Stimulated activated CD4-positive, alpha-beta T cell treated with anti-CD3 and anti-CD28 coated beads, Interleukin-4, amount 100 ng/mL, for 24 hours (primary cell): ENCODE measurements at places on chromosomes 3 and 15.

GRCh38 chr15:65154720-65155119 is 21.1 kb upstream of the PDCD7 start:
- no peak for DNase-seq

DNA sequence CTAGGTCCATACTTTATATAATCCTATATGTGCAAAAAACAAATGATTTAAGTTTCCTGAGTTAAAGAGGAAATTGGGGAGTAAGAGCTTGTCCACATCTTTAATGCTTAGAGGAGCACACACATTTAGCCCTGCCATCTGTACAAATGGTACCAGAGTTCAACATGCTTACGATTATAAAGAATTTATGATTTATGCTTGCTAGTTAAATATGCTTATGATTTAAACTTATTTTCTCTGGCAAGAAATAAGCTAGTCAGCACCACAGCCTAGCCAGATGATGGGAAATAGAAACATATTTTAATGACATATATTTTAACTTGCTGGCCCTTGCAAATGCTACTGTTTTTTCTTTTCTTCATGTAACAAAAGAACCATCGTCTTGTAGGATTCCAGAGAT is 48.3 kb downstream of the EIF4E3 start:
- DNase-seq: no peak

GRCh38 chr3:47476330-47476626 is 537 bp upstream of the SCAP start:
- no peak for DNase-seq

GRCh38 chr15:57343048-57343447 is 33.3 kb upstream of the CGNL1 start:
- no peak for DNase-seq

DNA sequence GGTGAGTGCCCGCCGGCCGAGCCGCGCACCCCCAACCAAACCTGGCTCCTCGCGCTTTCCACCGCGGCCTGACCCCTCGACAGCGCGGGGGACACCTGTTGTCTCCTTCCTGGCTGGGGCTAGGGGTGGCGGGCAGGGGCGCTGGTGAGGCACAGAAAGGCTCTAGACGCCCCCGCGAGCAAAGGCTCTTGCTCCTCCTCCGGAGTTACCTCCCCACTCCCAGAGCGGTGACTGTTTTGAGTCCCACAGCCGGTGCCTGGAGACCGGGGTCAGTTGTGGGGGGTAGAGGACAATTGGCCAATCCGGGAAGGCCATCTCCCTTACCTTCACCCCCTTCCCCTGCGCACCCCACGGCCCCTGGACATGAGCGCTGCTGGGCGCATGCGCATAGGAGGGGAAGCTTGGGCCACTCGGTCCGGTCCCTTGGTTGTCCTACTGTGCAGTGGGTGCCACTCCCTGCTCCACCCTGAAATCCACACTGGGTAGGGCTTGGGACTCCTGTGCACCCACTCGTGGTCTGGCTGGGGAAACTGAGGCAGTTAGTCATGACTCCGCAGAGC is 554 bp downstream of the CHST13 start:
- DNase-seq: no peak

DNA sequence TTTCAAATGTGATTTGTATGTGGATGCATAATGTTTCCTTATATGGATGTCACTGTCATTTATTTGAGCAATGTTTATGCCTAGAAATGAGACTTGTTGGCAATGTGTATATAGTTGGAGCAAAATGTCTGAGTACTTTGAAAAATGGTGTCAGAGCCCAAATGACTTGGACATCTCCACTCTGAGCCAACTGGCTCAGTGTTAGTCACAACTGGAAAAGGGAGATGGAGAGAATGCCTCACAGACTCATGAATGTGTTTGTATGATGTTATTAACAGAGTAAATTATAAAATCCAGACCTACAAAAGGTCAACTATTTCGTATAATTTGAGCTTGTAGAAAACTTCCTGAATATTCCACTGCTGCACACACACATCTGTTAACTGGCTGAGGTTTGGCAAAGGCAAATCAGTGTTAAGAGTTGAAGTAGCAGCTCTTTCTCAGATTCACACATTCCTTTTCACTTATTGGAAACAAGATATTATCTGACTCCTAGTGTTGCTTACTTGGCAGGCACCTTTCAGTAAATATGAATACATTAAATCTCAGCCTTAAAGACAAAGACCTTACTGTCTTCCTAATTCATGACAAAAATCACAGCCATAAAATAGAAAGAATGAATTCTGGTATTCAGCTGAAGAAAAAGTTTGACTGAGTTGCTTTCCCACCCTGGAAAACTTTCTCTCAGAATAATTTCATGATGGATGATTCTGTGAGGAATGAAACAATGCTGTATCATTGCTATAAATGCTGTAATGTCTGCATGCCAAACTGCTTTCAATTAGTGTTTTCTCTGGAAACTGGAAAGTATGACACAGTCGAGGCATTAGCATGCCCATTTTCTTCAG is 27.0 kb downstream of the ADIPOQ start:
- DNase-seq: no peak

- no peak for DNase-seq
Observed at GRCh38 chr3:138768125-138768524, 66.6 kb downstream of the PIK3CB start.

DNA sequence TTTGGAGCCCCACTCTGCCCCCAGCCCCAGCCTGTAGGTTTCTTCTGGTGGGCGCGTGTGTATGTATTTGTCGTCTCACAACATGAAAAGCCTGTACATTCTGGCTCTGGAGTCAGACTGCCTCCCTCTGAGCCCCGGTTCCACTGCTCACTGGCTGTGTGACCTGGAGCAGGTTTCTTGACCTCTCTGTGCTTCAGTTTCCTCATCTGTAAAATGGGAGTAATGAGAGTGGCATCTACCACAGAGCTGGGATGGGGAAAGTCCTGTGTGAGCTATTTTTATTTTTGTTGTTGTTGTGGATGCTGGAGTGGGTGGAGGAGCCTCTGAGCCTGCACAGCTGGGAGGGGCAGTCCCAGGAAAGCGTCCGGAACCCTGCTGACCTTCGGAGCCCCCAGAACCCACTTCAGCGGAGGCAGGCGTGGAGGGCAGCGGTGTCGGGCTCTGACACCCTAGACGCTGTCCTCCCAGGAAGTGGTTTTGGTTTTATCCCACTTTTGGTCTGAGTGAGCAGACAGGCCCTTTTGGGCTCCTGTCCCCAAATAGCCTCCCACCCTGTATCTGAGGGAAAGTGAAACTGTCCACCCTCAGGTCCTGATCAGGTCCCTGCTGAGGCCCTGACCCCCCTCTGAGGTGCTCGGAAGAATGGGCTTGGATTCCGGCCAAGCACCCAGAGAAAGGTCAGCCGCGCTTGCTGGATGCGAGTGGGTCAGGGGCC is 103.5 kb downstream of the CHSY1 start:
- DNase-seq: no peak

GRCh38 chr15:25478313-25478712 is 39.5 kb upstream of the UBE3A start:
- DNase-seq: no peak

DNA sequence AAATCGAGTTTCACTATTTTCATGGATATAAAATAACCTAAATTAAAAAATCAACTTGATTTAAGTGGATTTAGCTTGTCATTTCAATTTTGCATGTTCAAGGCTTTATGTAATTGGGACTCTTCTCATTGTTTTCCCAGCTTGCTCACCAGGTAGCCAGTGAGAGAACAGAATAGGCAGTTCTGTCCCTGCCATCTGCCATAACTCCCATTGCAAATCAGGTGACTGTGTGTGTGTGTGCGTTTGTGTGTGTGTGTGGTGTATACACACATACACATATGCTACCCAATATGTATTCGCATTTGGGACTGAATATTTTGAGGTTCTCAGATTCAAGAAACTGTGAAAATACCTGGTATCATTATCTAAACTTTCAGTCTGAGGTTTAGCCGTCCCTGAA is 1069.8 kb downstream of the IGSF11 start:
- DNase-seq: no peak

DNA sequence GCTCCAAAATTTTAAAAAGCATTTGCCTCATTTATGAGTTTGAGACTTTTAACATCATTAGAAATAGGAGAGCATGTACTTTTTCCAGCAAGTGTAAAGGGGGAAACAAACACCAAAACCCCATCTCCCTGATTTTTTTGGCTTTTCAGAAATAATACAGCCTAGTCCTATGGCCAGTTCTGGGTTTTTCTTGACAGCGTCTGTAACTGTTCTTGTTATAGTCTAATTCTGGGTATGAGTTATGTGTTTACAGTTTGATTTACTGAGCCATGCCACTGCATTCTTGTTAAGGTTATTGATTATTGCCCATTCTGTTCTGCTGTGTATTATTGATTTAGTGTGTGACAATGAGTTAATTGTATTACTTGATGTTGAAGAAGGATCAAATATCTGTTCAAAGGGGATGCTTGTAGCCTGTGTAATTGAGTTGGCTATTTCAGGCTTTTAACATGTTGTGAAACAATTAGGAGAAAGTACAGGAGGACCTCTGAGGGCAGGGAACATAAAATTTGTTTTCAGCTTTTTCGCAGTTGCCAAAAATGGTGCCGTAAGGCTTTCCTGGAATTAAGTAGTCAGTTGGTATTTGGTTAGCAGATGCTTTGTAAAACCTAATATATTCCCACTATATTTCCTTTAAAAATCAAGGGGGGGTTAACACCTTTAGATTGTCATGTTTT is 46.1 kb downstream of the MBNL1 start:
- no peak for DNase-seq

DNA sequence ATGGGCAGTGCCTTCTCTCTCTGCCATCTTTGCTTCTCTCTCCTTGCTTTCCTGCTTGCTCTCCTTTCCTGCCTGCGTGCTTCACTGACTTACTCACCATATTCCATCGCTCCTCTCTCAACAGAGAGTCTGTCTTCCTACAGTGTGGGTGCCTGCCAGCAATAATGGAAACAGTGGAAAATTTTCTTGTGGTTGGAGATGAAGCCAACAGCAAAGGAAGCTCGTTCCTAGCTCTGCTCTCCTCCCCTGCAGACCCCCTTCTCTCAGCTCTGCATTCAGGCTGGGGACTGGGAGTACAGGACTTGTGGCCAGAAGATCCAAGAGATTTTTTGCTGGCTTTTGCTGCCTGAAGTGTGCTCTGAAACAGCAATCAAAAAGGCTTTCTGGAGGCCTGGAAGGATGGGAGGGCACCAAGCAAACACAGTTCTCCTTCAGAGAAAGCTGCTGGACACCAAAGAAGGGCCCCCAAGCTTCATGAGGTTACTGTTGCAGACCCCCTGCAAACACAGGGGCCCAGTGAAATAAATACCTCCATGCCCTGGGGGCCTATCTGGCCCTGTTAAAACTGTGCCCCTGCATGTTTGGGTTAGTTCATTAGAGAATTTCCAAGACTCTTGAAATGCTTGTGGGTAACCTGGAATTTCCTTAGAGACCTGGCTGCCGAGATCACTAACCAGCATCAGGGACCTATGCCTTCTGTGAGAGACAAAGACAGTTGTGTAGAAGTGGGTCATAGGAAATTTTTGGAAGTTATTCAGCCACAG is 149.9 kb upstream of the RASGRP1 start:
- no peak for DNase-seq

DNA sequence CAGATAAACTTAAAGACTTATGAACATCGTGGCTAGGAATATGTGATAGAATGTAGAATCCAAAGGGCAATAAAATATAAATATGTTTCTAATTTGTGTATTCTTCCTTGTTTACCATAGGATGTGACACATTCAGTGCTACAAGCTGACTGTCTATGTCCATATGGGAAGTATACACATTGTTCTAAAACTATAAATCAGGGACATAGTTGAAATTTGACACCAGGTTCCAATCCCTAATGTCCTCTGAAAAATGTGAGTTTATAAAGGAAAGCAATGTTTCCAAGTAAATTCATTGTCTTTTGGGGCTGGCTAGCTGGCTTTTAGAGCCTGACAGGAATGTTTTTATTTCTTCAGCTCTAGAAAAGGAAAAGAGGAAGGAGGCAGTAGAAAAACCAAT is 273.6 kb downstream of the CNTN4 start:
- no peak for DNase-seq

GRCh38 chr3:43540624-43541023 is 81.2 kb downstream of the ANO10 start:
- DNase-seq: no peak

GRCh38 chr3:32347343-32348125 is 44.1 kb upstream of the CMTM7 start:
- no peak for DNase-seq

GRCh38 chr3:110806924-110807323 is 264.7 kb upstream of the NECTIN3 start:
- DNase-seq: no peak

GRCh38 chr15:63212050-63213004 is 22.9 kb downstream of the RAB8B start:
- DNase-seq: peak; percentile 28

- no peak for DNase-seq
Observed at GRCh38 chr15:52093539-52094510, 18.8 kb downstream of the BCL2L10 start.

GRCh38 chr15:40084650-40085049 is 24.0 kb downstream of the BMF start:
- no peak for DNase-seq

GRCh38 chr3:50342813-50343633 is 2.4 kb upstream of the RASSF1 start:
- no peak for DNase-seq

- DNase-seq: no peak
Observed at GRCh38 chr15:100806157-100806556, 73.5 kb upstream of the ALDH1A3 start.

- DNase-seq: no peak
Observed at GRCh38 chr3:20999661-21000060, 751.3 kb downstream of the ZNF385D start.

- no peak for DNase-seq
Observed at GRCh38 chr15:56102441-56102840, 109.0 kb upstream of the NEDD4 start.

- no peak for DNase-seq
Observed at GRCh38 chr15:101411085-101411484, 78.4 kb downstream of the PCSK6 start.

DNA sequence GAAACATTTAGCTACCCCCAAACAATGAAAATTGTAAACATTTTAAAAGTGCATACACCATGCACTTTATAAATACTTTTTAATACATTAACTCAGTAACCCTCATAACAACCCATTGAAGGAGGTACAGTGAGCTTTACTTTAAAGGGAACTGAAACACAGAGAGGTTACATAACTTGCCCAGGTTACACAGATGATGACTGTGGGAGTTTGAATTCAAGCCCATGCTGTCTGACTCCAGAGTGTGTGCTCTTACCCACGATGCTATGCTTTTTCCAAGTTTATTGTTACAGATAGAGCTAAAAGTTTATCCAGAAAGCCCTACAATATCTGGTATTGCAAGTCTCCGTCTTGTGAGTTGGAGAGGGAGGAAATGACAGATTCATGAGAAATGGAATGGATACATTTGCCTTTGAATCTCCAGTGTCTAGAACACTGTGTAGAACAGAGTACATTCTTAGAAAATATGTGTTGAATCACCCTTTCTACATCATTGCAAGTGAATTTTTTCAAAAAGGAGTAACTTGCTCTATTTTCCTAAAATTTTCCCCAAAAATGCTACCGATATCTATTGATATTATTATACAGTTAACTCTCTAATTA is 428.3 kb downstream of the NAALADL2 start:
- no peak for DNase-seq

GRCh38 chr3:103644450-103644849 is 1209.6 kb downstream of the ZPLD1 start:
- no peak for DNase-seq
